Activated T-helper 2 cell treated with anti-CD3 and anti-CD28 coated beads, Interferon-gamma antibody, Interleukin-2, Interleukin-4, amounts not matched to agents 10 μg/mL and 5 μg/mL and 100 μg/mL, durations not matched to agents 14 hours and 24 hours and 36 hours (primary cell): ENCODE measurements at places on chromosomes 2 and 18.

DNA sequence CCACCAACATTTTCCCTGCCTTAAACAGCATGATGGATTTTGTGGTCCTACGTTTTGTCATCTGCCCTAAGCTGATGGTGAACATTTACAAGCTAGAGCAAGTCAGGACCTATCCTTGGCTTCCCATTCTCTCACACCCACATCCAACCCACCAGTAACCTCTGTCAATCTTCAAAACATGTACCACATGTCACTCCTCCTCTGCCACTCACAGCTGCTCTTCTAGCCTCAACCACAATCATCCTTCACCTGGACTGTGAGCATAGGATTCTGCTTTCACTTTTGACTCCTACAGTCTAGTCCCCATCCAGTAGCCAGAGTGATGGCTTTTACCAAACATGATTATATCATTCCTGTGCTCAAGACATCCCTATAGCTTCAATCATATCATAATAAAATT is 279.8 kb upstream of the DLGAP1 start:
- no peak for DNase-seq

- DNase-seq, result no peak
Measured at GRCh38 chr2:44547718-44548117, 186.0 kb downstream of the CAMKMT start.

- no peak for DNase-seq
Measured at GRCh38 chr2:656676-657075, 20.5 kb downstream of the TMEM18 start.

GRCh38 chr2:118089139-118089800 is 999 bp downstream of the INSIG2 start:
- peak; percentile 15 for DNase-seq

- no peak for DNase-seq
Measured at GRCh38 chr18:42606886-42607495, 508.5 kb downstream of the RIT2 start.
